ENCODE measurements at places on chromosomes 4 and X.

- DNase-seq: no peak
Observed at GRCh38 chrX:104695593-104695992, 129.6 kb downstream of the IL1RAPL2 start.

GRCh38 chr4:181364504-181364903 is 878.7 kb upstream of the TENM3 start:
- DNase-seq: no peak

DNA sequence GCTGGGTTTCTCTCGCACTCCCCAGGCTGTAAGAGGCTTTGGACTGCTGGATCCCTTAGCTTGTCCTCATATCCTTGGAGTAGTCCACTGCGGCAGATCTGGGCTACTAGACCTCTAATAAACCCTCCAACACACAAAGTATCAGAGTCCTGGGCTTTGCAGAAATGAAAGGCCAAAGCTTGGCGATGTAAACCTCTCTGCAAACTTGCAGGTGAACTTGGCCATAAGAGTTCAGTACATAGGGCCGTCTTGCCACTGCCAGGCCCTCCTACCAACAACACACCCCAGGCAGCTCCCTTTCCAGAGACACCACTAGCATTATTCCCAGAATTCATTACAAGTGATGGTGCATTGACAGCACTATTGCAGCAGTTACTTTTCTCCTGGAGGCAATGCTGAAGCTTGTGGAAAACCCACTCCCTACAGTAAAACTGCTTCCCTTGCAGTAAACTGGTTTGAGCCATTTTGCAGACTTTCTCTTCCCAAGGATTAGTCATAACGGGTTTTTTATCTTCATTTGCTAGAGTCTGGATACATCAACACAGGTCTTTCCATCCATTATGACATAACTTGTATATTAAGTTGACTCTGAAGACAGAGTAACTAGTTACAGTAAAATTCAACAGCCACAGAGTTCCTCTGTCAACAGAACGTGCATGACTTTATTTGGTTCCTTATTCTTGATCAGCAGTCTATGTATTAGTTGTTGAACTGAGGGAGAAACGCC is 2.4 kb downstream of the ANKRD50 start:
- peak; percentile 22 for DNase-seq

GRCh38 chr4:41104155-41104554 is 110.2 kb downstream of the APBB2 start:
- no peak for DNase-seq

- no peak for DNase-seq
Observed at GRCh38 chr4:99587803-99588202, 13.2 kb downstream of the MTTP start.

DNA sequence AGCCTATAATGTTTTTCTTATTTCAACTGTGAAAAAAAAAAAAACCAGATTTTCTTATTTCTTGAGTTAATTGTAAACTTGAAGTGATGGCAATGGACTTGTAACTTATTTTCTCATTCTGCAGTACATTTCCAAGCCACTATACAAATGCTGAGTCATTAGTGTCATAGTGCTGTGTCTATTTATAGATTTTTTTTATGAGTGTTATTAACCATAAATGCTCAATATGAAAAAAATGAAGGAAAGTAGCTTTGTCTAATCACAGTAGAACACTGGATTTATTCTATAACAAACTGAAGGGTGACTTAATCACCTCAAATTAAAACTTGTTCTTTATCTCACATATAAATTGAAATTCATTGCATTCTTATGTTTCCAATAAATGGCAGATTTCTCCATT is 718.6 kb downstream of the CCSER1 start:
- no peak for DNase-seq

- DNase-seq: no peak
Observed at GRCh38 chr4:6030679-6031078, 12.4 kb upstream of the C4orf50 start.

GRCh38 chr4:115274545-115274944 is 161.1 kb upstream of the NDST4 start:
- DNase-seq: peak; percentile 82

GRCh38 chr4:85776096-85776495 is 301.1 kb downstream of the ARHGAP24 start:
- DNase-seq: no peak

- DNase-seq: no peak
Observed at GRCh38 chrX:40729598-40730584, 5.5 kb downstream of the MED14 start.

GRCh38 chr4:106140601-106141000 is 175.4 kb downstream of the TBCK start:
- peak; percentile 25 for DNase-seq

GRCh38 chr4:149965206-149965605 is 113.0 kb upstream of the DCLK2 start:
- peak; percentile 10 for DNase-seq

DNA sequence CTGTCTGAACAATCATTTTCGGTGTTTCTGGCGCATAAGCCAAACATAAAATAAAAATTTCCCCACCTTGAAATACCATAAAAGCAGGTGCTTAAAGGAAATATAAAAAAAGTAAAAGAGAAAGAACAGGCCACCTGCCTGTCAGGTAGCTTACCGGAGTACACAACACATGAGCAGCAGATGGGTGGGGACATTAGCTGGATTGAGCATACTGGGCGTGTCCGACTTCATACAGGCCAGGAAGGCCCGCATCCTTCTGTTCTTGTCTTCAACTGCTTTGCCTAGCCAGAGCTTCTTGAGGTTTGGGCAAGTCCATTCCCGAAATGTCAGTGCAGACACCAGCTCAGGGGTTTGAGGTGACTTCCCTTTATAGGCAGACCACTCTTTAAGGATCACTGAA is 66.7 kb downstream of the FAM120C start:
- no peak for DNase-seq

- no peak for DNase-seq
Observed at GRCh38 chr4:62130230-62130629, 930.1 kb downstream of the ADGRL3 start.

- no peak for DNase-seq
Observed at GRCh38 chr4:26788341-26788733, 72.3 kb upstream of the STIM2 start.

- peak; percentile 42 for DNase-seq
Observed at GRCh38 chrX:154368630-154369448, 5.6 kb downstream of the FLNA start.

GRCh38 chr4:91764085-91764484 is 539.7 kb upstream of the GRID2 start:
- DNase-seq: no peak

Measured in Kasumi-1 (cell line).